Osteoblast (primary cell): ENCODE measurements at places on chromosomes 5 and 9. TPM values are rescaled to one million over a fixed set of nuclear protein-coding genes. Genes with fewer than 3 reads are reported as not detected.
A peak's percentile ranks its signal among the peaks of the same experiment; 100 is the strongest.

- H3K36me3 ChIP-seq: no peaks in the 10 kb centered on the region
- peak; percentile 91 for DNase-seq
- H3K27me3 ChIP-seq: peaks cover 20% of the 10 kb centered on the region
- H3K27ac ChIP-seq: no peak within 1 kb of the TSS
- peak within 1 kb of the TSS; percentile 68 for H3K4me3 ChIP-seq
- no peaks in the 10 kb centered on the region for H3K4me1 ChIP-seq
Observed at GRCh38 chr5:141349917-141350619, at the start of gene PCDHGB1. TSS of gene PCDHGB1 (plus strand) at chr5:141350099. CDS start at chr5:141350261, 162 bp downstream.

GRCh38 chr5:14420101-14420811 lies 161.3 kb upstream of the OTULINL start:
- no peaks in the 10 kb centered on the region for H3K27me3 ChIP-seq
- DNase-seq: peak; percentile 77
- H3K27ac ChIP-seq: peak overlapping the region; percentile 17
- H3K36me3 ChIP-seq: peaks cover 71% of the 10 kb centered on the region
- H3K4me1 ChIP-seq: peaks cover 47% of the 10 kb centered on the region
- no peak overlapping the region for H3K4me3 ChIP-seq

- peaks cover 3% of the 10 kb centered on the region for H3K27me3 ChIP-seq
- peaks cover 7% of the 10 kb centered on the region for H3K4me1 ChIP-seq
- DNase-seq: peak; percentile 93
- no peaks in the 10 kb centered on the region for H3K36me3 ChIP-seq
- no peak overlapping the region for H3K4me3 ChIP-seq
Observed at GRCh38 chr9:129783516-129784361, 19.2 kb upstream of the TOR1B start.

DNA sequence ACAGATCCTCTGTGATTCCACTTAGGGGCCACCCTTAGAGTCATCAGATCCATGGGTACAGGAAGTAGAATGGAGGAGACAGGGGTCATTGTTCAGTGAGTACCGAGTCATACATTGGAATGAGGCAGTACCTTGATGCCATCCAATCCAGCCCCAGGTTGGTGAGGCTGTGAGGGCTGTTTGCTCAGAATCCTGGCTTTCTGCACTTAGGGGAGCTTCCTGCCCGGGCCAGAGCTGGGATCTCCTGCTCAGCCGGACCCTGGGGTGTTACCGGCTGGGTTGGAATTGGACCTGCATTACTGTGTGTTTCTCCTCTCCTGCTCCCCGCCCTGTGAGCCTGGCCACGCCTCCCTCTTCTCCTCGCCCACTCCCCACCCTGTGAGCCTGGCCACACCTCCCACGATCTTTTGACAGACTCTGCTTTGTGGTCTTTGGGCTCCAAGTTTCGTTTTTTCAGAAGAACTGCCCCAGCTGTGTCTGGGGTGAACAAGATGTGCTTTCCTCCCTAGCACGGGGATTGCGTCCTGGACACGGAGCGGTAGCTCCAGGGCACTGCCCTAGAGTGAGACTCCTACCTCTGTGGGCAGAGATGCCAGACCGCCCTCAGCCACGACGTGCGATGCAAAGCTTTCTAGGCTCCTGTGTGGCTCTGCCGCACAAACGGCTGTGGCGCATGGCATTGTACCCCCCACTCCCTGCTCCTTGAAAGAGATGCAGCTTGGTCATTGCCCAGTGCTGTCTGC lies 15.4 kb downstream of the TRAF2 start:
- peak overlapping the region; percentile 93 for H3K27ac ChIP-seq
- peaks cover 25% of the 10 kb centered on the region for H3K36me3 ChIP-seq
- no peaks in the 10 kb centered on the region for H3K27me3 ChIP-seq
- peak; percentile 94 for DNase-seq
- peak overlapping the region; percentile 8 for H3K4me3 ChIP-seq
- H3K4me1 ChIP-seq: peaks cover 26% of the 10 kb centered on the region

- H3K36me3 ChIP-seq: peaks cover 28% of the 10 kb centered on the region
- peak; percentile 62 for DNase-seq
- no peak overlapping the region for H3K27ac ChIP-seq
- no peaks in the 10 kb centered on the region for H3K27me3 ChIP-seq
Observed at GRCh38 chr5:176899946-176900779, 1.0 kb upstream of the HK3 start.

GRCh38 chr5:173853370-173854131 lies 34.6 kb upstream of the CPEB4 start:
- no peak for DNase-seq
- H3K27me3 ChIP-seq: no peaks in the 10 kb centered on the region
- no peaks in the 10 kb centered on the region for H3K36me3 ChIP-seq
- H3K4me1 ChIP-seq: peaks cover 3% of the 10 kb centered on the region
- H3K27ac ChIP-seq: no peak overlapping the region
- H3K4me3 ChIP-seq: no peak overlapping the region

DNA sequence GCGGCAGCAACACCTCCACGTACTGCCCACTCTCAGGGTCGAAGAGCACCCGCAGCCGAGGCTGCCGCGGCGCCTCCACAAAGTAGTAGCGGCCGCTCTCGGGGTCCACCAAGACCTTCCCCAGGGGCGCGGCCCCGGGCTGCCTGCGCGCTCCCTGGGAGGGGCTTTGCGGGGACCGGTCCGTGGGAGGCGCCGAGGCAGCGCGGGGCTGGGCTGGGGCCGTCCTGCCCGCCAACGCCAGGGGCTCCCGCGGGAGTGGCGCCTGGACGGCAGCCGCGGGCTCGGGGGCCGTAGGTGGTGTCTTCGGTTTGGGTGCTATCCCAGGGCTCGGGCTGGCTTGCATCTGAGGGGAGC lies 2.6 kb upstream of the MZB1 start:
- no peaks in the 10 kb centered on the region for H3K4me1 ChIP-seq
- peak overlapping the region; percentile 57 for H3K4me3 ChIP-seq
- no peak overlapping the region for H3K27ac ChIP-seq
- peaks cover 18% of the 10 kb centered on the region for H3K27me3 ChIP-seq

GRCh38 chr5:175394601-175395000 lies 49.4 kb downstream of the DRD1 start:
- no peaks in the 10 kb centered on the region for H3K27me3 ChIP-seq
- H3K4me1 ChIP-seq: no peaks in the 10 kb centered on the region
- no peaks in the 10 kb centered on the region for H3K36me3 ChIP-seq
- no peak overlapping the region for H3K27ac ChIP-seq

- H3K27ac ChIP-seq: no peak overlapping the region
- no peaks in the 10 kb centered on the region for H3K36me3 ChIP-seq
- peaks cover 17% of the 10 kb centered on the region for H3K4me1 ChIP-seq
- H3K4me3 ChIP-seq: no peak overlapping the region
- no peaks in the 10 kb centered on the region for H3K27me3 ChIP-seq
Observed at GRCh38 chr9:20570756-20571155, 51.5 kb downstream of the MLLT3 start.

DNA sequence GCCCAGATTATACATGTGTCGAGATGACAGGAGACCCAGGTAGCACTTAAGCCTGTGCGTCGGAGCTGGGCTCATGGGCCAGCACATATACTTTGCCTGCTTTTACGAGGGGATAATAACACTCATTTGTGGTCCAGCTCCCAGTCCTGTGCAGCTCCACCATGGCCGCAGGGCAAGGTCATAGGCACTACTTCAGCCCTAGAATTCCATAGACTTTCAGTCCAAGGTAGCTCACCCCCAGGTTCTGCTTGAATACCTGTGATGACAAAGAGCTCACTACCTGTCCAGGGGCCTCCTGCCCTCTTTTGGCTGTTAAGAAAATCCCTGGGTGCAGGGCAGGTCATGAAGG lies 1.7 kb downstream of the CORO2A start:
- peaks cover 7% of the 10 kb centered on the region for H3K27me3 ChIP-seq
- no peaks in the 10 kb centered on the region for H3K36me3 ChIP-seq

DNA sequence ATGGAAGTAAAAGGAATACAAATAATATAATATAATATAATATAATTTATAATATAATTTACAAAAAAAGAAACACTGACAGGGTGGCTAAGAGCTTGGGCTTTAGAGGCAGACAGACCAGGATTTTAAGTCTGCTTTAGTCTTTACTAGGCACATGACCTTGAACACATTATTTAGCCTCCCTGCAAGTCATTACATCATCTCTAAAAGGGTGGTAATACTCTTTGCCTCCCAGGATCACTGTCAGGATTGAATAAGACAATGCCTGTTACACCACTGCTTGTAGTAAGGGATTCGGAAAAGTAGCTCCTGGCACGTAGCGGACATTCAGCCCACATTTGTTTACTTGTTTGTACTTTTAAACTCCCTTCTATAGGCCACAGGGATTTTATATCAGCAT lies 199.8 kb downstream of the GRIA1 start:
- no peak for DNase-seq
- no peaks in the 10 kb centered on the region for H3K36me3 ChIP-seq
- H3K4me1 ChIP-seq: no peaks in the 10 kb centered on the region
- no peaks in the 10 kb centered on the region for H3K27me3 ChIP-seq

- peaks cover 47% of the 10 kb centered on the region for H3K4me1 ChIP-seq
- DNase-seq: no peak
- H3K27ac ChIP-seq: no peak overlapping the region
- H3K27me3 ChIP-seq: no peaks in the 10 kb centered on the region
Observed at GRCh38 chr5:36573438-36573837, 33.0 kb upstream of the SLC1A3 start.

ARSK gene
- total RNA-seq: 10.5 and 13.0 TPM in 2 replicates

FAM169A gene
- under 0.01 TPM in 2 replicates for total RNA-seq

DDX4 gene
- total RNA-seq: under 0.01 TPM in 1 of 2 replicates, not detected in the other

ITK gene
- under 0.01 TPM in 1 of 2 replicates, not detected in the other for total RNA-seq

TXNDC8 gene
- not detected in 2 replicates for total RNA-seq

CCDC69 gene
- 10.5 and 10.9 TPM in 2 replicates for total RNA-seq
